Lower leg skin (tissue), 4 donors: ENCODE measurements at places on chromosomes 2 and 18.

DNA sequence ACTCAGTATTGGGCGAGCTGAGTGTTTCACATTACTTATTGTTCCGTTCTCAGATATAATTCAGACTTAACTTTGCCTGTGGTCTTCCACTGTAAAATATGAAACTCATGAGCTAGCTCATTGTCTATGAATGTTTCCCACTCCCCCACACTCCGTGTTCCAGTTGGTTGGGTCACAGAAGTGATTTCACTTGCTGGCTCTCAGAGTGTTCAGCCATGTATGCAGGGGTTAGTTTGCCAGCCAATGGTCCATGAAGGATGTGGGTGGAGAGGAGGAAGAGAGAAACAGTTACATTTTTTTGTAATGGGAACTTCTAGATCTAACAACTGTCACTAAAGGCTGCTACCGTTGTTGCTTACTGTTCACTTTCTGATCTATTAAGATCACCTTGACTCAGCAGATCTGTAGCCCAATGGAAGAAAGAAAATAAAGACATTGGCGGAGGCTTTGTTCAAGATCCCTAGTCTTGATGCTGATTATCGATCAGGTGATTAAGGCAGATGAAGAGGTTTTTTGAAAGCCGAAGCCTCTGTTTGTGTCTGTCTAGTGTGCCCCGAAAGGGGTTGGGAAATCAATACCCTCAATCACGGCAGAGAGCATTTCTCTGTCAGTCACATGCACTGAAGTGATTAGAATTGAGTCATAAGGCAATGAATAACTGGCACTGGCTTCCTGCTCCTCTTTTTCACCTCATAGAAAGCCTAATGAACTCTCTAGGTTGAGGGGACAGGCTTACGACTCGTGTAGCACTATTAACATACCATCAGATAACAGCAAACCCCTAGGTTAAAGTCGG is 279.7 kb upstream of the FIGN start:
- DNase-seq: no peak

GRCh38 chr18:63309422-63309821 is 10.1 kb downstream of the BCL2 start:
- no peak for DNase-seq

DNA sequence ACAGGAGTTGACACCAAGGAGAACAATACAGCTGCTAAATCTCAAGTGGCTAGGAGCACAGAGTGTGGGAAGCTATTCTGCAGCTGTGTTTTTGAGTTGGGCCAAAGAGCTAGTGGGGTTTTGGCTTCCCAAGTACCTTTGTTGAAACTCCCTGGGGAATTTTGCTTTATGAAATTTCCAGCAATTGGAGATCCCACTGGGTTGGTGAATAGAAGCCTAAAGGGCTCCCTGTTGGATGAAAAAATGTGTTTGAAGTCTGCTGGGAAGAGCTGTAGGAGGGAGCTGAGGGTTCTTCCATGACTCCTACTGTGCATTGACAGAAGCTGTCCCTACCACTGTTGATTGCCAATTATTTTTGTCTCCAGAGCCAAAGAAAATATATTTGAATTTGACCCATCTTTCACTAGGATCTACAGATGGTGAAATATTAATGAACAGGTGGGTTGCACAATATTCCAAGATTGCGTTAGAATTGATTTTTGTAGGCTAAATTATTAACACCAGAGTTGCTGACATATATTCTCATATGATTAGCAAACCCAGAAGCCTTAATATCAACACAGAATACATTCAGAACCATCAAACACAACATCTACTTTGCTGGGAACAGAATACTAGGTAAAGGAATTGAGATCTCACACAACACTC is 95.4 kb upstream of the CYP1B1 start:
- no peak for DNase-seq

DNA sequence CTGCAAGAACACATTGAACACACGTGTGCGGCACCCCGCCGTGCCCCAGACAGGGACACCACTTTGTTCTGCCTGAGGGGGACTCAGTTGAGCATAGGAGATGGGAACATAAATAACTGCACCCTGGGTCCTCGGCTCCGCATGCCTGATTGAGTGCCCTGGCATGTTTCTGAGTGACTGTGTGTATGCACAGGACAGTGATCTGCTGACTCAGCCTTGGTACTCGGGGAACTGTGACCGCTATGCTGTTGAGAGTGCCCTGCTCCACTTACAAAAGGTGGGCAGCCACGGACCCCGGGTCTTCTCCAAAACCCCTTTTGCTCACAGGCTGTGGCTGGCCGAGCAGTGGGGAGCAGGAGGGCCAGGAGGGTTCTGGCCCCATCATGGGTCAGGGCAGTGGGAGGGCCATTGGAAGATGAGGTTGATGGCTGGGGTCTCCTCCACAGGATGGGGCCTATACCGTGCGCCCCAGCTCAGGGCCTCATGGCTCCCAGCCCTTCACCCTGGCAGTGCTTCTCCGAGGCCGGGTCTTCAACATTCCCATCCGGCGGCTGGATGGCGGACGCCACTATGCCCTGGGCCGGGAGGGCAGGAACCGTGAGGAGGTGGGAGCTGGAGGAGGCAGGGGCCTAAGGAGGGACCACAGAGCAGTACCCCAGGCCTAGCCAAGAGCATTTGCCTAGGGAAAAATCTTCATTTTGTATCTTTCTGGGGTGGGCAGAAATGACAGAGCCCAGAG is 16.9 kb downstream of the SH2D6 start:
- DNase-seq: no peak

GRCh38 chr2:105786231-105787230 is 41.8 kb downstream of the NCK2 start:
- no peak for DNase-seq

GRCh38 chr2:119015845-119016244 is 73.9 kb downstream of the MARCO start:
- no peak for DNase-seq

DNA sequence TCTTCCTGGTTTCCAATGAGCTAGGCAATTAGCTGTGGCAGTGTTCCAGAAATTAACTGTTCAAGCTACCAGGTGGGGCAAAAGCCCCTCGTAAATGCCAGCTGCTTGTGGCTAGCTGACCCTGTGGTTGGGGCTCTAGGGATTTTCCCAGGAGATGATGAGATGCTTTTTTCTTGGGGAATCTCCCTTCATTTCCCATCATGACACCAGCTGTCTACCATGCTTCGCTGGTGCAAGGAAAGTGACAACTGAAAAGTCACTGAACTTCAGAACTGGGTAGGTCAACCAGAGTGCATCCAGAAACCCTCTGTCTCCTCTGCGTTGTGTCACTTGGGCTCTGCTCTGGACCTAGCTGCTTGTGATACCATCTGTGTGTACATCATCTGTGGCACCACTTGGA is 386.5 kb upstream of the DCC start:
- DNase-seq: no peak

DNA sequence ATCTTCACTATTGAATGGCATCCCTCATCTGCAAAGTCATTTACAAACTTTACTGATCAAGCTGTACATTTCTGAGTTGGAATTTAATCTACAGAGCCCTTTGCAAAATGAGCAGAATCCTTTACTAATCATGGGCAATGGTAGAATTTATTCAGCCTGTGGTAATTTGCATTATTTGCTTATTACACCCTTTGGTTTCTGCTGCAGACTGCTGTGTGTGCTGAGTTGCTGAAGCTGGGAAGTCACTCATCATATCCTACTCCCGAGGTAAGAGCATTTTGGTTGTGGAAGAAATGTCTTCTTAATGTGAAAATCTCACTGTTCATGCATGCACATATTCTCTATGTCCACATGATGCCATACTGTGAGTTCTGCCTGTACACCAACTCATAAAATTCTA is 357.4 kb upstream of the SLC39A10 start:
- DNase-seq: no peak

DNA sequence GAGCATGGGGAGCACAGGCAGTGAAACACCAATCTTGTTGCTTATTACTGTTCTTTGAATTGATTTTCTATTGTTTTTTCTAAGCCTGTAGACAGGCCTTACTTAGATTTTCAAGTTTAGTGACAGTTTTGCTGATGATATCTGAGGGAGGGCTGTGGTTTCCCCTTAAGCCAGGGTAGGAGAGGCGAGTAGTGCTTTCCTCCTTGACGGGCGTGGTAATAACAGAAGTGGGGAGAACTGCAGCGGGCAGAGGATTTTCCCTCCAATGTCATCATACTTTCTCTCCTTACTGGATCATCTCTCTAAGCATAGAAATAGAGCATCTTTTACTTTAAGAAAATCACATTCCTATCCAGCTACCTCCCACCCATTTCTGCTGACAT is 314.4 kb downstream of the ALK start:
- DNase-seq: no peak

DNA sequence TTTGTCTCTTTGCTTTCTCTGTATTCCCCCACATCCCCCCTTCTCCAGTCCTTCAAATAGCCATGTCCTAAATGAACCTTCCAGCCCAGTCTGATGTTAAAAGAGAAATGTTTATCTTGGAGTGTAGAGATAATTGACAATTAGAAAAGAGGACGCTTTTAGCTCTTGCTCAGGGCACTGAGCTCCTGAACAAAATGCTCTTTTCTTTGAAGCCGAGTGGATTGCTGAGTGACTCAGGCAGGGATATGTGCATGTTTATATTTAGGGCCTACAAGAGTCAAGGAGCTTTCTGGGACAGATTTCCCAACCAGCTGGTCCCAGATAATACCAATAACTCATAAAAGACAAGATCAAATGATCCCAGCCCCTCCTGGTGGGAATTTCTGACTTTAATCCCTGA is 88.0 kb upstream of the SETBP1 start:
- DNase-seq: no peak

GRCh38 chr2:3151153-3151918 is 226.3 kb downstream of the EIPR1 start:
- DNase-seq: no peak

DNA sequence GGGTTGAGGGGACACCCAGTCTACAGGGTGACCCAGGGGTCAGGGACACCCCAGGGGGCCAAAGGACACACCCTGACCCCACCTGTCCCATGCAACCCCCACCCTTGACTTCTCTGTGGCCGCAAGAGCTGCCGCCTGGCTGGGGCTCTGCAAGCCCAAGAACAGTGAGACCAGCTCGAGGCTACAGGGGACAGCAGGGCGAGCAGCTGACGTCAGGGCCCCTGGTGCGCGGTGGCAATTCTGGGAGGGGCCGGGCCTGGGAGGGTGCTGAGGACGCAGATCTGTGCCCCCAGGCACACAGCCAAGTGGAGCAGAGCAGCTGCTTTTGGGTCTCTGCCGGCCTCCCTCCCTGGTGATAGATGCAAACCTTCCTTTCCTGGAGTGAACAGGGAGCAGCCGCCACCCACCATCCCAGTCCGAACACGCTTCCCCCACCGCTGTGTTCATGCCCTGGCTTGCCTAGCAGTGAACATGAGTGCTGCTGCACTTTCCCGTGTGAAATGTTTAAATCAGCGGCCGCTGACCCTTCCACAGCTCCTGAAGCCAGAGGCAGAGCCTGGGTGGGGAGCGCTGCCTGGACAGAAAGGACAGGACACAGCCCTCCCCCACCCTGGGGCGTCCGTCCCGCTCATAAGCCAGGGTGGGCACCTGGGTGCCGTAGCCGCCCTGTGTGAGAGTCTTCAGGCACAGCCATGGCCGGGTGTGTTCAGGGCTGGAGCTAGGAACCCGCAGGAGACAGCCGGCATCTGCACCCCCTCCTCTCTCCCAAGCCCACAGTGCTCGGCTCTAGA is 46.9 kb downstream of the SLC66A2 start:
- DNase-seq: peak; percentile 78

DNA sequence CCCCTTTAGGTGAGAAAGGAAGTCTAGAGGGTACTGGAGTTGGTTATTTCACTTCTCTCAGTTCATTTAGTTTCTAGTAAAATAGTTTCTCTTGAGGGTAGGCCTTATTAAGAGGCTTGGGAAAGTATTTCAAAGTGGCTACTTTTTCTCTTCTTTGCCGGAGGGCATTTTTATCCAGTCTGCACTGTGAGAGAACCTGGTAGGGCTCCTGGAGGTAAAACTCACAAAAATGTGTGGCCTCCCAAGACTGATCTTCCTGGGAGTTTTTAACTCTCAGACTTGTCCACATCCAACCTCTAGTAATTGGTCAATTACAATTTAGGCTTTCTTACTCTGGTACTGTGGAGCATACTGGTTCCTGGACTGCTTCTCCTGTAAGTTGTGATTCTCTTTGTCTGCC is 28.0 kb downstream of the EHBP1 start:
- DNase-seq: no peak

DNA sequence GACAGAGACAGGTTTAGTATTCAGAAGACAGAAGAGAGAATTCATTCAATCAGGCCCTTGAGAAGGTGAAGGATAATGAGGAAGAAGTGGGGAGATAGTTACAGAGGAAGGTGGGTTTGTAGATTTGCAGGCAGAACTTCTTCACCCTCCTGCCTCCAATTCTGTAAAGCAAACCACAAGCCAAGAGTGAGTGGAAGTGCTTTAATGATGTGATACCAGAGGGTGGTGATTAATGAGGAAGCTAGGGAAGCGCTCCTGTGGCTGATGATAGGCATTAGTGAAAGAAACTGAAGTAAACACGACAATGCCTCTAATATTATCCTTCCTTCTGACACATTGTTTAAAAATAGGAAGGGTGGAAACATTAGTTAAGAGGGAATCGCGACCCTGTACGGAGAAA is 78.2 kb downstream of the CAPN13 start:
- DNase-seq: no peak

- no peak for DNase-seq
Observed at GRCh38 chr2:200677721-200678532, 92.1 kb downstream of the AOX1 start.

- no peak for DNase-seq
Observed at GRCh38 chr18:24954341-24954740, 397.6 kb downstream of the ZNF521 start.

DNA sequence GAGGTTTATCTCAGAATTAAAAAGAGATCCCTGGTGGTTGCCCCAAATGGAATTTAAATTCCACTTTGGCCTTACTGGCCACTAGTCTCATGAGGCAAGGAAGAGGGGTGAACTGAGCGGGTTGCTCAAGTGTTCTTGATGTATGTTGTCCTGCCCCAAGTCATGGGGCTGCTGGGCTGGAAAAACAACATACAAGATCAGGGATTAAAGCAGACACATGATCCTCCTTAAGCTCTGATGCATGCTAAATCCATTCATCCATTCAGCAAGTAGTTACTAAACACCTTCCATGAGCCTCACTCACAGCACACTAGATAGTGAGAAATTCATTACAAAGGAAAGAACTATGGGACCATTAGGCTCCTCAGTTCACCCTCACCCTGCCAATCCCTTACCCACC is 196.3 kb downstream of the MREG start:
- DNase-seq: no peak

GRCh38 chr2:219628986-219629901 is 1.8 kb downstream of the SLC4A3 start:
- no peak for DNase-seq

- DNase-seq: no peak
Observed at GRCh38 chr2:27170581-27171337, 22.0 kb downstream of the TCF23 start.

GRCh38 chr2:217568289-217568971 is 434.4 kb downstream of the TNS1 start:
- DNase-seq: no peak

DNA sequence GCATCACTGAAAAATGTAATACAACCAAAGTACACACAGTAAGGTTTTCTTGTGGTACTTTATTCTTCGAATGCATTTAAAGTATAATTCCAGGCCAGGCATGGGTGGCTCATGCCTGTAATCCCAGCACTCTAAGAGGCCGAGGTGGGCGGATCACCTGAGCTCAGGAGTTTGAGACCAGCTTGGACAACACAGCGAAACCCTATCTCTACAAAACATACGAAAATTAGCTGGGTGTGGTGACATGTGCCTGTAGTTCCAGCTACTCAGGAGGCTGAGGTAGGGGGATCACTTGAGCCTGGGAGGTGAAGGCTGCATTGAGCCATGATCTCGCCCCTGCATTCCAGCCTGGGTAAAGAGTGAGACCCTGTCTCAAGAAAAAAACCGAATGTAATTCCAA is 3.9 kb upstream of the TTC39C start:
- no peak for DNase-seq
